ENCODE measurements at places on chromosomes 13 and 19.
A peak's percentile ranks its signal among the peaks of the same experiment; 100 is the strongest.

GRCh38 chr13:32594157-32594738, 8.0 kb downstream of the PDS5B start:
- DNase-seq: no peak

DNA sequence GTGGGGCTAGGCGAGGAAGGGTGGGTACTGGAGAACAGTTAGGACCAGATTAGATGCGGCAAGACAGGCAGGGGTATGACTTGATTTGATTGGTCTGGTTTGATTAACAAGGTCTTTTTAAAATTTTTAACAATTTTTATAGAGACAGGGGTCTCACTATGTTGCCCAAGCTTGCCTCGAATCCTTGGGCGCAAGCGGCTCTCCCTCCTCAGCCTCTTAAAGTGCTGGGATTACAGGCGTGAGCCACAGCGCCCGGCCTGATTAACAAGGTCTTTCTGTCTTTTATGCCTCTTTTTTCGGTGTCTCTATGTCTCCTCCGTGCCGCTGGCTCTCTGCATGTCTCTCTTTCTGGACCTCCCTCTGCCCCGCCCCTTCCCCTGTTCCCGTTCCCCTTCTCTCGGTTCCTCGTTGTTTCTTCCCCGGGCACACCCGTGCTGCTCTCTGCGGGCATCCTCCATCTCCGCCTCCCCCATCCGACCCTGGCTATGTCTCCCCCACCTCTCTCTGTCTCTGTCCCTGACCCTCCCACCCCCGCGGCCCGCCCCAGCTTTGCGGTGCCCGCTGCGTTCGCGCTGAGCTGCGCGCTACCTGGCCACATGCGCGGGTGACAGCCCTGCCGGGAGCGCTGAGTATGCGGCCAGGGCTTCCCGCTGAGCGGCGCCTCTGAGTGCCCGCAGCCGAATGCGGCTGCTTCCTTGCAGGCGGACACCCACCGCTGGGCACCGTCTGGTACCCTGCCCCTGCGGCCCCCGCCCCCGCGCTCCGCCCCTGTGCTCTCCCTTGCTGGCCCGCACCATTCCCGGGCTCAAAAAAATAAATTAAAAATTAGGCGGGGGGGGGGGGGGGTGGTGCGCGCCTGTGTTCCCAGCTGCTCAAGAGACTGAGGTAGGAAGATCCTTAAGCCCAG, 8.1 kb upstream of the SDHAF1 start:
- DNase-seq: peak; percentile 57

DNA sequence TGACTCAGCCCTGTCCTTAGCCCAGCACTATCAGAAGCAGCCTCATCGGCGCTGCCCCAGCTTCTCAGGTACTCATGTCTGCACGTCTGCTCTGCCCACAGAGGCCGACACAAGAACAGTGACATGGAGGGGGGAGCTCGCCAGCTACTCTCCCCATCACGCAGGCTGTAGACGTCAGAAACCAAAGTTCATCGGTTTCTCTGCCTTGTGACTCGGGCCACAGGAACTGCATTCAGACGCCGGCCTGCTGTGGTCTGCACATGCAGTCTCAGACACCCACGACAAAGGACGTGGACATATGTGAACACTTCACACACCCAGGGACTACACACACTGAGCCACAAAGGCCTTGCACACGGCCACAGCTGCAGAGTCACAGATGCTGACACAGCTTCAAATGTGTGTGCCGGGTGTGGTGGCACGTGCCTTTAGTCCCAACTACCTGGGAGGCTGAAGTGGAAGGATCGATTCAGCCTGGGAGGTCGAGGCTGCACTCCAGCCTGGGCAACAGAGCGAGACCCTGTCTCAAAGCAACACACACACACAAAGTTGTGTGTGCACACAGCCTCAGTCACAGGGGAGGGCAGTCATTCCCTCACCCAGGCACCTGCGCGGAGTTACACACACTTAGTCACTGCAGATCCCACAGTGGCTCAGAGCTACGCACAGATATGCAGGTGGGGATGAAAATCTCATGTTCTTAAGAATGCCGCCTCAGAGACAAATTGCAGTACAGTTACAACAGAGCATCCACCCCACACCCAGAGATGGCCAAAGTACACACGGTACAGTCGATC, 4.9 kb upstream of the ZFP36 start:
- peak; percentile 74 for DNase-seq

- no peak for DNase-seq
These were observed 129.0 kb upstream of the SPRY2 start for GRCh38 chr13:80469853-80470381.

DNA sequence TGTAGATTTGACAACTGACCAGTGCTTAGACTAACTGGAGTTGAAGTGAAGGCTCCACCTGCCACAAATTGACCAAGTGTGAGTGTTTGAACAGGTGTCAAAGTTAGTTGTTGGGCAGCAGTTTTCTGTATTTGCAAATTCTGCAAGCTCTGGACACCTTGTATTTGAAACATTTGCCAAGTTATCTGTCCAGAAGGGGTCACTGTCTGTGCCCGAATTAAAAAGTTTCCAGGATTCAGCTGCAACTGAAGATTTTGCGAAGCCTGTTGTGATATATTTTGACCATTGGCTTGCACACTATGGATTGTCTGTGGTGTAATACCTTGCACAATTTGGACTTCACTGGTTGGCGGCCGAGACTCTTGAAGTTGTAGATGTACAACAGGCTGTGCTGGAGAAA, 1690.7 kb downstream of the SLITRK5 start:
- DNase-seq: no peak

DNA sequence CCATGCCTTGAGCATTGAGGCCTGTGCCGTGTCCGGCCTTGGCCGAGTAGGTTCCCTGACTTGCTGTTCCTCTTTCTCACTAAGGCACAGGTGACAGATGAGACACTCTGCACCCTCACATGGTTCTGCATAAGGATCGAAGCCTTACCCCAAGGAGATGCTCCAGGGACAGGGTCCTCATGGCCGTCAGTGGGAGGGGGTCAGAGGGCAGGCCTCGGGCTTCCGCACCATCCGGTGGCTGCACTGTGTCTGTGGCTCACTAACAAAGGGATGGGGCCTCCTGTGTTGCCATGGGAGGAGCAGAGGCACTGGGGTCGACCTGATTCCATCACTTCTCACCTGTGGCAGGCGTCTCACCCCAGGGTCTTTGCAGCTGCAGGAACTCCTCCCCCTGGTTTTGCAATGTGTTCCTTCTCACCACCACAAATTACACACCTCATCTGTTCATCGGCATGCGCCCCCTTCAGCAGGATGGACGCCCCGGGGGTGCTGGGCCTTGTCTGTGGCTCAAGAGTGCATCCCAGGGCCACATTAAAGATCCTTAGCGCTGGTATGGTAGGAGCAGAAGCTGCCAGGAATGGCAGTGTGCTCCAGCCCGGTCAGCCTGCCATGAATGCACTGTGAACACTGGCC, 113.3 kb upstream of the SOX1 start:
- DNase-seq: no peak

DNA sequence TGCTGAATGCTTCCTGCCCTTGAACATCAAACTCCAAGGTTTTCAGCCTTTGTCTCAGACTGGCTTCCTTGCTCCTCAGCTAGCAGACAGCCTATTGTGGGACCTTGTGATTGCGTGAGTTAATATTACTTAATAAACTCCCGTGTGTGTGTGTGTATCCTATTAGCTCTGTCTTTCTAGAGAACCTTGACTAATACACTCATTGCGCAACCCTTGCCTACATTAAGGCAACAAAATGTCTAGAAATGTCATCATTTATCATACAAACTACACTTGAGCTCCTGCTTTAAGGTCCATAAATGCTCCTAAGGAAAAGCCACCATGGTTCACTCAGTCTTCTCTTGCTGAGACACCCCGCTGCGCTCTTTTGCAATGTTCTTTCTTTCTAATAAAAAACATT, 2861.0 kb downstream of the PCDH9 start:
- no peak for DNase-seq

GRCh38 chr13:21719463-21719862, 48.6 kb downstream of the FGF9 start:
- DNase-seq: no peak

- DNase-seq: no peak
These were observed 427.2 kb downstream of the GPC6 start for GRCh38 chr13:93653776-93654175.

DNA sequence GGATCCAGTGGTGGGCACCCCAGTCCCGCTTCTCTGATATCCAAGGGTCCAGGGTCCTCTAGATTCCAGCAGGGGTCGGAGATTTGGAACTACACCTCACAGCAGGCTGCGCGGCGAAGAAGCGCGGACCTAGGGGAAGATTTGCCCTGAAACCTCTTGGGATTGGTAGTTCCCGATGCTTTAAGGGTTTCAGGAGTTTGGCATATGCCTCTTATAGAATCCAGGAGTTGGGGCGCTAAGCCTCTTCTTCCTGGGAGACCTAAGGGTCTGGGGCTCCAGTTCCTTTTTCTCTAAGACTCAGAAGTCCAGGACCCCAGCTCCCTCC, 349 bp downstream of the BCL2L12 start:
- DNase-seq: no peak

GRCh38 chr19:23547156-23547555, 139.9 kb downstream of the ZNF675 start:
- no peak for DNase-seq

DNA sequence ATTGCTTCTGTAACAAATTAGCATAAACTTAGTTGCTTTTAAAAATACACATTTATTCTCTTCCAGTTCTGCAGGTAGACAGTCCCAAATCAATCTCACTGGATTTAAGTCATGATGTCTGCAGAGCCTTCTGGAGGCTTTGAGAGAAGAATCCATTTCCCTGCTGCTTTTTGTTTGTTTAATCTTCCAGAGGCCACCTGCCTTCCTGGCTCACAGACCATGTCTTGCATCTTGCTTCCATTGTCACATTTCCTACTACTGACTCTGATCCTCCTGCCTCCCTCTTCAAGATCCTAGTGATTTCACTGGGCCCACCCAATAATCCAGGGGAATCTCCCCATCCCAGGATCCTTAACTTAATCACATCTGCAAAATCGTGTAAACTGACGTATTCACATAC, 473.3 kb downstream of the ITGBL1 start:
- no peak for DNase-seq

DNA sequence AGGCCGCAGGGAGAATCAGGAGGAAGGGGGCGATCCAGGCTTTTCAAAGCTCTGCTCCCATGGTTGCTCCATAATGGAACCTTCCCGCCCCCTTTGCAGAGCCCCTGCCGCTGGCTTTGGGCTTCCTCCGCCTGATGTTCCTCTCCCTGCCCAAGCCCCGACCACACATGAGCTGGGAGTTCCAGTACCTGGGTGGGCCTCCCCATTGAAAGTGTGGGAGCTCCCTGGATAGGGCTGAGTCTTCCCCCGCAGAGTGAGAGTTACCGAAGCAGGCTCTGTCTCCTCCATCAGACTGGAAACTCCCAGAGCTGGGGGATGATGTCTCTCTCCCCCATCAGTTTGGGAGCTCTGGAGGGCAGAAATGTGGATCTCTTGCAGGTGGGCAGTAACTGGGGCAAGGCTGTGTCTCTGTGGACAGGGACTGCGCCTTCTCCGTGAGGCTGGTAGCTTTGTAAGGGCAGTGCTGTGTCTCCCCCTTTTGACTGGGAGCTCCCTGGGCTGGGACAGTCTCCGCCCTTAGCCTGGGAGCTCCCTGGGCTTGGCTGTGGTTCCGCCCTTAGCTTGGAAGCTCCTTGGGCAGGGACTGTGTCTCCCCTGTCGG, 722 bp downstream of the DCAF15 start:
- DNase-seq: no peak

DNA sequence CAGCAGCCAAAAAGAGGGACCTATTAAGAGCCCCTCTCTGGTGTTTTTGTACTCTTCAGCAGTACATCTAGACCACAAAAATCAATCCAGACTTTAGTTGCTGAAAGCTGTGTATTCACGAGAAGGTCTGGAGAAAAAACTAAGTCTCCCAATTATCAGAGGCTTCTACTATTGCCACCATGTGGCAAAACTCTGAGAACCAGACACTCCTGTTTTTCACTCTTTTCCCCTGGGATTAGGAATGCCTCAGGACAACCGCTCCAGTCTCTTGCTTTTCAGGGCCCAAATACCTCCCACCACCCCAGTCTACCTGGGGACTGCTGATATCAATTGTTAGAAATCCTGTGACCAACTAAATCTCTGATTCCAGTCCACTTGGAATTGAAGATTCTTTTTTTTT, 30.1 kb upstream of the OBI1 start:
- no peak for DNase-seq

DNA sequence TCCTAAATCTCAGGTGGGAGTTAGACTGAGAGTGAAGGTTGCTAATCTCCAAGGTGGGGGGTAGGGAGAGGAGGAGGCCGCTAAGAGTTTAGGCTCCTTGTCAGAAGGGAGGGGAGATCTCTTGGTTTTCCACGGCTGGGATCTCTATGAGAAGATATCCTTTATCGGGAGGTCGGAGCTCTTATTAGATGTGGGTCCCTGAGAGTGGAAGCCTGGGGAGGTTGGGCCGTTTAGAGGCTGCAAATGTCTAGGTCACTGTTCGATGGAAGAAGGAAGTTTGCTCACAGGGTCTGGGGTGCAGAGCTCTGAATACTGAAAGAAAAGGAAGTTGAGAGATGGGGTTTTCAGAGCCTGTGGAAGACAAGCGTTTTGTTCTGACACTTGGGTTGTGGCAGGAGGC, 3.8 kb downstream of the MYADM start:
- DNase-seq: peak; percentile 18

GRCh38 chr19:43847884-43848283, 20.8 kb downstream of the ZNF283 start:
- no peak for DNase-seq

DNA sequence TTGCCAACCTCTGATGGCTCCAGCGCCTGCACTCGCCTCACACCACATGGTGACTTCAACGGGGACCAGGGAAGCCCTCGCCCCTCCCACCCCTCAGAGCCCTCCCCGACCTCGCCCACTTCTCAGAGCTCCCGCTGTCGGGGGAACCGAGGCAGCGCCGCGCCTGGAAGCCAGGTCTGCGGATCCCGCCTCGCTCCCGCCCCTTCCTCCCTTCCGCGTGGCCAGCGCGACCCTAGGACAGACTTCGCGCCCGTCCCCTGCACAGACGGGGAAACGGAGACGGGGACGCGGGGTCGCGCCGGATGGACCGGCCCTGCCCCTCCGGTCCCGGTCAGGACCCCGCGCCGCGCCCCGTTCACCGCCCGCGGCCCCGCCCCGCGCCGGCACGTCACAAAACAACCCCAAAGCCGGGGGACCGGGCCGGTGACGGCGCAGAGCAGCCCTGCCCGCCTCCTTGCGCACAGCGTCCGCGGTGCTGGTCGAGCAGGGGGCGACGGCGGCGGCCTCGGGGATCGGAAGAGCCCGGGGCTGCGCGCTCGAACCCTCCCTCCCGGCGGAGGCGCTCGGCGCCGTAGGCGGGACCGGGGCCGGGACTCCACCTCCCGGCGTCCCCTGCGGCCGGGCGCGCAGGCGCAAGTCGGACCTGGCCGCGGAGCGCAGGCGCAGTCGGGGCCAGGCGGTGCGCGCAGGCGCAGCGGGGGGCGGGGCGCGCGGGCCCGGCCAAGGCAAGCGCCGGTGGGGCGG, 379 bp upstream of the CDC34 start:
- DNase-seq: peak; percentile 100

- DNase-seq: peak; percentile 79
These were observed 598 bp upstream of the LPAR2 start for GRCh38 chr19:19628501-19629134.

GRCh38 chr19:2627855-2628254, 74.6 kb downstream of the GNG7 start:
- no peak for DNase-seq

GRCh38 chr13:95588721-95589120, 36.2 kb downstream of the CLDN10 start:
- DNase-seq: no peak

GRCh38 chr13:56563663-56564062, 577.1 kb upstream of the PRR20A start:
- no peak for DNase-seq

- DNase-seq: peak; percentile 91
These were observed 3.4 kb downstream of the DMKN start for GRCh38 chr19:35509861-35510625.

All from GM13977 (cell line).